Foreskin keratinocyte (primary cell): ENCODE measurements at places on chromosomes 4 and X. TPM values are rescaled to one million over a fixed set of nuclear protein-coding genes. Genes with fewer than 3 reads are reported as not detected.

CDKL2 gene
- total RNA-seq = 1.3 and 1.7 TPM in 2 replicates

DNA sequence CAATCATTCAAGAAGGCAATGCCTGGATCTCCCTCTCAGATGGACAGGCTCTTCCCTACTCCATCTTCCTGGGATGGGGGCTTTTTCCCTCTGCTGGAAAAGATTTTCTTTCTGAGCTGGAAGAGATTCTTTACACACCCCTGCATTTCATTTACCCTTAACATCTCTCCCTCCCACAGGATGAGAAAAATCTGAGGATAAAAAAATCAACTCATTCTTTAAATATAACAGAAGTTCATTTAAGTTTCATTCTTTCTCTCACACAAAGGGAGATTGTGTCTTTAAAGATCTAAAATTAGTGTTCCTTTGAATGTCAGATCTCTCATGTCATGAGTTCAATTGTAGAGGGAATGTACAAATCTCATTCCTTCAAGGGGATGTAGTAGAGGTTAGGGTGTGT, 109.0 kb downstream of the ZNF518B start:
- no peak for DNase-seq

ANKRD50 gene
- 15.8 and 17.3 TPM in 2 replicates for total RNA-seq

OGT gene
- total RNA-seq = 42.1 and 46.8 TPM in 2 replicates

- no peak for DNase-seq
These were observed 265.7 kb downstream of the RAB28 start for GRCh38 chr4:13218326-13218958.
